ENCODE measurements at places on chromosomes 1 and 21.

DNA sequence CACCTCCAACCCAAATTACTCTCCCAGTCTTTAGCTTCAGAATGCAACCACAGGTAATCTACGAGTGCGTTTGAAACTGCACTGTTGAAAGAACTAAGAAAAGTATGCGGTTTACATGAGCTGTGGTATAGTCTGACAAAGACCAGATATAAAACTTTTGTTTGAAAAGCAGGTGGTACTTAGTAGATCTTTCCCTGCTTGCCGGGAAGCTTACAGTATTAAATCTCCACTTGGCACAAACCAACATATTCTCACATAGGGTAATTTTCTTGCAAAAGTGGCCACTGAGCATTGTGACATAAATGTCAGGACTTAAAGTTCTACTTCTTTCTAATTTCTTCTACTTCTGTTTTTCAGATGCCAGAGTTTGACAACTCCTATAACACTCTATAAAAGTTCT lies 8.4 kb downstream of the RGS2 start:
- no peak for DNase-seq

DNA sequence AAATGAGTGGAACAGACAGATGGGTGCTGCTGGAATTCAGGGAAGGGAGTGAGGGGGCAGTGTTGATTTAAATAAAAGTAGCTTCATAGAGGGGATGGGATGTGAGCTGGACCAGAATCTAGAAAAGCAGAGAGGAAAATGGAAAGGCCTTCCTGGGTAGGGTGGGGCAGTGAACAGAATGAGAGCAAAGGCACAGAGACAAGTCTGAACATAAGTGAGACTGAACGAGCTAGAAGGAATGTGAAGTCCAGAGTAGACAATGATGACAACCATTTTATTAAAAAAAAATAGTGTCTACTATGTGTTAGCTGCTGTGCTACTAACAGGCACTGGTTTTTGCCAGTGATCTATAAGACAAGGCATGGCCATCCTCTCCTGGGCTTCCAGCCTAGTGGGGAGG lies 36.0 kb downstream of the ELK4 start:
- DNase-seq = no peak

- DNase-seq = no peak
Observed at GRCh38 chr1:53606651-53607051, 132.3 kb downstream of the GLIS1 start.

DNA sequence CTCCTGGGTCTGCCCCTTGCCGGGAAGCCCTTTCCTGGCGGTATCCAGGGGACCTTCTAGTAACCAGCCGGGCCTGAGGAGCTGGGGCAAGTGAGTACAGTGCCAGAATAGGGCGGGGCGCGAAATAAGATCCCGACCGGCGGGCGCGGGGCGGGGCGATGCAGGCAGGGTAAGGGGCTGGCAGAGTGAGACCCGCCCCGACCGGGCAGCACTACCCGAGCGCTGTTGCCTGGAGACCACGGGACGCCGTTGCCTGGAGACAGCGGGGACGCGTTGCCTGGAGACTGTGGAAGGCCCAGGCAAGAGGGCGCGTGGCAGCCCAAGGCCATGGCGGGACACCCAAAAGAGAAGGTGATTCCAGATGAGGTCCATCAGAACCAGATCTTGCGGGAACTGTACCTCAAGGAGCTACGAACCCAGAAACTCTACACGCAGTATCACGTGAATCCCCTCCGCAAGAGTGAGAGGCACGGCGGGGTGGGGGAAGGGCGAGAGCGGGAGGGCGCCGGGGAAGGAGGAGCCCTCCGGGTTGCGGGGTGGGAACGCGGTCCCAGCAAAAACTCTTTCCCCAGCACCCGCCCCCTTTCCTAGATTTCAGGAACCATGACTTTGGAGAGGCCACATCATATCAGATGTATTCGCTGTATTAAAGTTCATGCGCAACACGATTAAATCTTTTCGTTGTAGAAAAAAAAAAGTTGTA lies 24.3 kb downstream of the EBNA1BP2 start:
- peak; percentile 7 for DNase-seq

DNA sequence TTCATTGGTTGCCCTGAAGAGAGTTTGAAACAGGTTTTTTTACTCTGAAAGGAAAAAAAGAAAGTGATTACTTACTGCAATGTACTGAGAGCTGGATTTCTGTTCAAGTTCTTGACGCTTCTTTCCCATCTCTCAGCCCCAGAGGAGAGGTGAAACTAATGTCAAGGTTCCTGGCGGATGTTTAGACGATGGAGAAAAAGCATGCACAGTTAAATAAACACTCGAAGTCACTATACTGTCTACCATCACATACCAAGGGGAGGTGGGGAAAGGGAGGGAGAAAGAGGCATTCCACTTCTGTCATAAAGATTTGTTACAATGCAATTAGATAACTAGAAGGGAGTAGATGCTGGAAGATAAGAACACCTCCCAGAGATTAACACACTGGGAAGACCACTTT lies 177.0 kb upstream of the TNR start:
- DNase-seq = no peak

- DNase-seq = no peak
Observed at GRCh38 chr1:243842978-243843511, 7.0 kb downstream of the AKT3 start.

DNA sequence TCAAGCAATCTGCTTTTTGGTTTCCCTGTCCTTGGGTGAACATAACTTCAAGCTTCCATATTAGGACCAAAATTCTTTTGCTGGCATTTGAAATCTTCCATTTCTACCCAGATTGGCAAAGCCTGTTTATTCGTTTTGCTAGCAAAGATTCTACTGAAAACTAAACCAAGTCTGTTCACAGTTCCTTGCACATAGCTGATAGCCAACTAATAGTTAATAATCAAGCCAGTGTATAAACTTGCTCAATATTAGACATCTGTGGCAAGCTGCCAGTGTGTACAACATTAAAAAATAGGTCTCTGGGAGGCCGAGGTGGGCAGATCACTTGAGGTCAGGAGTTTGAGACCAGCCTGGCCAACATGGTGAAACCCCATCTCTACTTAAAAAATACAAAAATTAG lies 6.3 kb downstream of the APP start:
- DNase-seq = no peak

DNA sequence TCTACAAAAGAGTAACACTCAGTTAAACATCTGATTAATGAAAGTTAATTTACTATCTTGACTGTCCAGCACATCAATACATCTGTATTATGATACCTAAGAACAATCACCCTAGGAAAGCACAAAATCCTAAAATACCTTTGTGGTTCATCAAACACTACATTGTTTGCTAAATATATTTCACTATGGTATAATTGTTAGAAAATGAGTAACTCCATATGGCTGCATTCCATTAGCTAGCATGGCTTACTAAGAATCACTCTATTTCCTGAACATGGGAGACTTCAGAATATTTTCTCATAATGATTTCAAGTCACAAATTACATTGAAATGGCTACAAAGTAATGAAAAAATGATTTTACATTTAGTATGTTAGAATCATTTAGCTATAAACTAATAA lies 12.5 kb downstream of the TRMT1L start:
- no peak for DNase-seq

GRCh38 chr1:9920606-9921005 lies 10.5 kb upstream of the CTNNBIP1 start:
- no peak for DNase-seq

DNA sequence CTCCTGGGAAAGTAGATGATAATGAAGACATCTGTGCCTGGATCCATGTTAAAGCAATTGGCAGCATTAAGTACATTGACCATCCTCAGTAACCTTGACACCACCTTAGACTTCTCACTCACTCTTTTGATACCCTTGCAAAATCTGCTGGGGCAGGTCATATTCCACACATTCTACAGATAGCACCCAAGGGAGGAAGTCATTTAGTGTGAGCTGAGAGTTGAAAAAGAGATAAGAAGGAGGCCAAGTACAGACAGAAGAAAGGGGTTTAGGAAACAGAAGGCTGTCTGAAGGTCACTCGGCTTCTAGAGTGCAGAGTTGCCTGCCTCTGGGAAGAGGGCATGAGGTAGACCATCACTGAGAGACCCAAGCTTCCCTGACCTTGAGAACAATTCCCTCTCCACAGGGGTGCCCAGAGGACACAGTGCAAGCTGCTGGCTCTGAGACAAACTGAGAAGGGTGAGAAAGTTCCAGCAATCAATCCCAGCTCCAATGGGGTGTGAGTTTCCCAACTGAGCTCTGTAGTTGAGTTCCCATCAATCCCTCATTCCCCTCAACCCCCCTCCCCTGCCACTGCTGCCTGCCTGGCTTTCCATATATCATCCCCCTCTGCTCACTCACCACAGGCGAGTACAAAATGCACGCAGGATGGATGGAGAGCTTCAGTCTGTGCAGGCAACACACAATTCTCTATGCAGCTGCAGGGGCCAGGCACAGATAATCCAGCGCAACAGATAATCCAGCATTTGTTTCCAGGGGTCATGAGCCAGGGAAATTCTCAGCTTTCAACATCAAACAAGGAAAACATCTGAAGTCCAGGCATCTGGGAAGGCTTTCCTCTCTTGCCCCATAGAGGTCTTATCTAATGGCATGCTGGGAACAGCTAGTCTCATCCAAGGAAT lies 7.4 kb upstream of the MOB3C start:
- DNase-seq = no peak

DNA sequence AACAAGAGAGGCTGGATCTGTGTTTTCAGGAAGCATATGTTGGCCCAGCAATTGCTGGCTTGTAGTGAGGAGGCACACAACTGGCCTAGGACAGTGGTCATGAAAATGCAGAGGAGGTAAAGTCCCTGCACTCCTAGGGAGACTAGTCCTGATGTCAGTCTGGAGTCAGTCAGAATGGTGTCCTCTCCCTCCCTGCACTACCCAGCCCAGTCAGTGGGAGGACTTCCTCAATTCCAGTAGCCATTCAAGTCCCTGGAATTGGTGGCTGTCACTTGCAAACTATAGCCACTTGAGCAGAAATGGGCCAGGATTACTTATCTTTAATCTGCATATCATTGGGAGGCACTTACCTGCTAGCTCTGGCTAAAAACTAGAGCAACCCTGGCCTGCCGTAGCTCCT lies 18.6 kb downstream of the NDUFS5 start:
- DNase-seq = no peak

- DNase-seq = no peak
Observed at GRCh38 chr1:1024771-1025699, 5.1 kb downstream of the AGRN start.

- no peak for DNase-seq
Observed at GRCh38 chr1:188782220-188782841, 1695.3 kb downstream of the BRINP3 start.

DNA sequence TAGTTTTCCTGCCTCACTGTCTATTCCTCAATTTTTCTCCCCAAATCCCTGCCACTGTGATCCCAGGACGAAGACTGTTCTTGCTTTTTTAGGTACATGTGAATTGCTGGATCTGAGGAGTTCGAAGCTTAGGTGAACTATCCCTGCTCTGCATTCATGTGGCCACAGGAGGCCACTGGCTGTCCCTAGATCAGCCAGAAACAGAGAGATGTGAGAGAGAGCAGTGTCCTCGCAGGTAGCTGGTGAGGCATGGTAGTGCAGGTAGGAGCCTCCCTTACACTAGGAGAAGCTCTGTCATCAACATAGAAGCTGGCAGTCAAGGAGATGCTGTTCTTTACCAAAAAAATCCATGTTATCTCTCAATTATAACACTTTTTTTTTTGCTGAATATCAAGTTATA lies 71.5 kb downstream of the USP24 start:
- DNase-seq = no peak

DNA sequence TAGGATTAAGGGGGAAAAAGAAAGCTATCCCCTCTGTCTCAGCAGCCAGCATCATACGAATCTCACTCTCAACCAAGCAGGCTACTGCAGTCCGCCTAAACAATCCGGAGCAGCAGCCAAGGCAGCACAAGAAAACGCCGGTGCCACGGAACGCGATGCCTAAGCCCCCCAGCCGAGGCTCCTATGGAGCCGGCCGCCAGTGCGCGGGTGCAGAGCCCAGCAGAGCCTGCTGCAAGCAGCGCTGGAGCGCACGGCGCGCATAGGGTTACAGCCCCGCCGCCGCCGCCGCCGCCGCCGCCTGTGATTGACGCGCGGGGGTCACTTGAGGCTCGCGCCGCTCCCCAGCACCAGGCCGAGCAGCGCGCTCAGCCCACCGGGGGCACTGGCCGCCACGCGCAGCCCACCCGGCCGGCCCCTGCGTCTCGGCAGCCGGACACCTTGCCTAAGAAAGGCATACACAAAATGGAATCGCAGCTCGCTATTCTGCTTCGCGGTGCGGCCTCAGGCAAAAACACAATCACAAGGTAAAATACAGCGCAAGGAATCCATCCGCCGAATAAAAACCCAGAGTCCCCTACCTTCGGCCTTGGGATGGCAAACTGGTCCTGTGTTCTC lies 780 bp downstream of the HIVEP3 start:
- peak; percentile 37 for DNase-seq

- DNase-seq = no peak
Observed at GRCh38 chr1:180536821-180537372, 21.9 kb upstream of the OVAAL start.

DNA sequence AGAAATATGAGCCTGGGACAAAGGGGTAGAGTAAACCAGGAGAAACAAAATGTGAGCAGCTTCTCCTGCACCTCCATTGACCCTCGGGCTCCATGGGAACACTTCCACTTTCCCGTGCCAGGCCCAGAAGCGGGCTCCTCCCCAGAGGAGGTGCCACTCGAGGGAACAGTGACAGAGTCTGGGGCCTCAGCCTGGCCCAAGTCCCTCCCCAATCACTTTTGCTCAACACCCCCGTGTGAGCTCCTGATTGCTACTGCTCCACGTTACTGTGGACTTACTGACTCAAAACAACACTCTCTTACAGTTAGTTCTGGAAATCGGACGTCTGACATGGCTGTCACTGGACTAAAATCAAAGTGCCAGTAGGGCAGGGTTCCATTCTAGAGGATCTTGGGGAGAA lies 17.7 kb upstream of the KLHDC7A start:
- DNase-seq = no peak

DNA sequence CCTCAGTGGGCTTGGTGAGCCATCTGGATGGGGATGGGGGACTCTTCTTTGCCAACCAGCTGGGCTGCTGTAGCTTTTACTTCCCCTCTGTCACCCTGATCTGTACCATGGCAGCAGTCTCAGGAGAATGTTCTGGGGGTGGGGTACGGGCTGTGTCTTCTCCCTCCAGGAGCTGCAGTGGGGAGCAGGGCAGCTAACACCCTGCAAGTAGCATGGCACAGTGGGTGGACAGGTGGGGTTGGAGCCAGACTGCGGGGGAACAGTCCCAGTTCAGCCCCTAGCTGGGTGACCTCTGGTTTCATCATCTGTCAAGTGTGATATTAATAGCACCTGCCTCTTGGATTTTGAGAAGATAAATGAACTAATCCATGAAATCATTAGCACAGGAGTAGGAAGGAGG lies 3.1 kb downstream of the NFASC start:
- DNase-seq = no peak

GRCh38 chr1:172885971-172886370 lies 164.8 kb downstream of the TNFSF18 start:
- DNase-seq = no peak

- no peak for DNase-seq
Observed at GRCh38 chr1:54012863-54013262, 5.1 kb downstream of the LDLRAD1 start.

- DNase-seq = no peak
Observed at GRCh38 chr1:169590932-169591331, 4.7 kb upstream of the F5 start.

- no peak for DNase-seq
Observed at GRCh38 chr1:203095061-203095690, 9.4 kb upstream of the MYOG start.

- DNase-seq = no peak
Observed at GRCh38 chr1:36803868-36804570, 230.3 kb downstream of the GRIK3 start.
